ENCODE measurements at places on chromosomes 3 and 15. TPM values are rescaled to one million over a fixed set of nuclear protein-coding genes. Genes with fewer than 3 reads are reported as not detected.

Gene DLL4
- total RNA-seq, result not detected

Gene PEAK1
- 1.4 TPM for total RNA-seq

Gene DUOXA2
- total RNA-seq, result not detected

Gene GRAMD1C
- total RNA-seq, result 1.4 TPM

Gene XCR1
- total RNA-seq, result not detected

Gene GOLGA8B
- total RNA-seq, result 186 TPM
